ENCODE measurements at places on chromosomes 5 and 9.

DNA sequence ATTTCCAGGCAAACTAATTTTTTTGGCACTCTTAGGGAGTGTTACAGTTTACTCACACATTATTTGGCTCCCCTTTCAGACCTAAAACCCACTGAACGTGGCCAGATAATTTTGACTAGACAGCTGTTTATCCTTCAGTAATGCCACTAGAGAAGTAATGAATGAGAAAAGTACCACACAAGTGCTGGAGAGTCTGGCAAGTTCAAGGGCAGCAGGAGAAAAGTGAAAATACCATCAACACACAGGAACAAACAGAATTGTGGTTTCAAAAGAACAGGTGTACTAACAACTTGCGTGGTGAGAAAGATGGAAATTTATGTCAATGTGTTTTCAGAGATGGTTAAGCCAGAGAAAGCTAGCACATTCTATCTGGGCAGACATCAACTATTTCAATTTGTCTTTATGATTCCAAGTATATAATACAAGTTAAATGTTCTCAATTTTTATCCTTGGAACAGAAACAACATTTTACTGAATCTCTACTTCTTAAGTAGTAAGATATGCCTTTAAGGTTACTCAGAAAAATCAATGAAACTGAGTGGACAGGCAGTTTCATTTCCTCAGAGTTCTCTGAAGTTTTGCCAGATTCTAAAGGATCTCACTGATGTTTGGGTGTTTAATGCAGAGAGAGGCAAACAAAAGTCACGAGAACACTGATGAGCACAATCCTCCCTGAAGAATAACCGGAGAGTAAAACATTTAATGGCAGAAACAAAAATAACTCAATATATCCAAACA is 91.0 kb downstream of the ARSB start:
- DNase-seq, result no peak

DNA sequence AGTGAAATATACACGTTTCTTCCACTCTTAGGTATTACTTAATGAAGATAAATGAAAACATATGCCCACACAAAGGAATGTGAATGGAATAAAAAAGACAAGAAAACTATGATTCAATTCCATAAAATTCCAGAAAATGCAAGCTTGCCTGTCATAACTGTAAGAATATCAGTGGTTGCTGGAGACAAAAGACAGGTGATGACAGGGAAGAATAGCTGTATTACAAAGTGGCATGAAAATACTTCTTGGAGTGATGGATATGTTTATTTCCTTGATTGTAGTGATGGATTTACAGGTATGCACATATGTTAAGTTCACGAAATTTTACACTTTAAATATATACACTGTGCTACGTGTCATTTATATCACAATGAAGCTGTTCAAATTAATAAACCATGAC is 553.3 kb downstream of the HTR1A start:
- no peak for DNase-seq

- DNase-seq, result no peak
Measured at GRCh38 chr5:162323466-162323865, 255.9 kb downstream of the GABRG2 start.

GRCh38 chr5:169083394-169084018 is 217.4 kb downstream of the SLIT3 start:
- no peak for DNase-seq

DNA sequence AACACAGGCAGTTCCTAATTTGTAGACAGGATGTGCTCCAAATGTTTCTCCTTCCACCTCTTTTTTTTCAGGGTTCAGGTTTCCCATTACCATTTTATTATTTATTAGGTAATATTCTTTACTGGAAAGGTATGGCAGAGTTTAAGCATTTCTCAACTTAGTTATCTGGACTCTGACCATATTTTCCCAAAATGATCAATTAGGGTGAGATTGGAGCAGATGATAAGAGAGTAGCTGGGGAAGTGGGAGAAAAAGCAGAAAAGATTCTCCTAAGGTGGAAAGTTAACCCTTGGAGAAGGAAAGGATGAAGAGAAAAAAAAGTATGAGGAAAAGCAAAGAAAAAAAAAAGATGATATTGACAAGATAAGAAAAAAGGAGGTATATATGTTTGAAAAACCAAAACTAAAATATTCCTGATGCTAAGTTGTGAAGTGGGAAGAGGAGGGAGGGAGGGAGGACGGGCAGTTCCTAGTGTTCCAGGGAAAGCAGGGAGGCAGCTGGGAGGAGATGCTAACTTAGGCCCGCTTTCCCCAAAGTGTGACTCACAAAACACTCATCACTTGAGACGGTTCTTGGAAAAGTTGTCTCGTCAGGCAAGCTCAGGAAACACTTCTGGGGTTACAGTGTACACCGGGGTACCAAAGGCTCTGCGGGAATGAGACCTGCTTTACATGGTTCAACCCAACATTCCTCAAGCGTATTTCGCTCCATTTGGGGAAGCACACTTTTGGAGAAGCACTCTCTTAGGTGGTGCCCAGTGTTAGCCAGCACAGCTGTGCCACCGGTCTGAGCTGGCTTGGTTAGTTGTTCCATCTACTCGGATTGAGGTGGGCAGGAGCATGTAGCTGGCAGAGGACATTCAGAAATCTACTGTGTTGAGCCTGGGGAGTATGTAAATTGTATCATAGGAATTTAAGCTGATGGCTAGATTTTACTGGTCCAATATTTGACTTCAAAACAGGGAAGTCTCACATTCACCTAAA is 35.1 kb downstream of the B4GALT1 start:
- no peak for DNase-seq

DNA sequence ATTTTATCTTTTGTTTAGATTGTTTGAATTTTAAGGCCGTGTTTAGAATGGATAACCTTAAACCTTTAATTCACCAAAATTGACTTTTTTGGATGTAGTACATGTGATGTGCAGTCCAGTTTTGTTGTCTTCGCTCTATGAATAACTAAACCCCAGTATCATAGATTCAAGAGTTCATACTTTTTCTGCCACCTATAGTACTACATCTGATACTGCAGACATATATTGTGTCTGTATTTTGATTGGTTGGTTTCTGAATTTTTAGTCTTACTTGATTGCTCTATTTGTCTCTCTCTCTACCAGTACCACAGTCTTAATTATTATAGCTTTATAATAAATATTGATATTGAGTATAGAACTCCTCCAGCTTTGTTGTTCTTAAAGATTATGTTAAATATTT is 58.1 kb downstream of the PPIP5K2 start:
- DNase-seq, result no peak

DNA sequence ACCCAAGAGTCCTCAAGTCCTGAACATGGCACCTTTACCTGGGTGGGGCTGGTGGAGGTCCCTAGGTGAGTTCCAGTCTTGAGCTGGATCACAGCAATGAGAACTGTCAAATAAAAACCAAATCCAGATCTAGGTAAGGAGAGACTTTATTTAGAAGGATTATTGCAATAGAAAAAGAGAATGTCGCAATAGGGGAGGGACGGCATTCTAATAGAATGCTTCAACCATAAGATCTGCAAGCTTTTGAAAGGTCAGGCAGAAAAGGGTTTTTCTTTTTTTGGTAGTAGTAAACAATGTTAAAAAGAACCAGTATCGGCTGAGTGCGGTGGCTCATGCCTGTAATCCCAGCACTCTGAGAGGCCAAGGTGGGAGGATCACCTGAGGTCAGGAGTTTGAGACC is 5.2 kb upstream of the GCNT1 start:
- DNase-seq, result no peak

- no peak for DNase-seq
Measured at GRCh38 chr5:165616490-165617405, 2111.3 kb downstream of the MAT2B start.

GRCh38 chr9:33044677-33045282 is 19.7 kb downstream of the DNAJA1 start:
- DNase-seq, result no peak

DNA sequence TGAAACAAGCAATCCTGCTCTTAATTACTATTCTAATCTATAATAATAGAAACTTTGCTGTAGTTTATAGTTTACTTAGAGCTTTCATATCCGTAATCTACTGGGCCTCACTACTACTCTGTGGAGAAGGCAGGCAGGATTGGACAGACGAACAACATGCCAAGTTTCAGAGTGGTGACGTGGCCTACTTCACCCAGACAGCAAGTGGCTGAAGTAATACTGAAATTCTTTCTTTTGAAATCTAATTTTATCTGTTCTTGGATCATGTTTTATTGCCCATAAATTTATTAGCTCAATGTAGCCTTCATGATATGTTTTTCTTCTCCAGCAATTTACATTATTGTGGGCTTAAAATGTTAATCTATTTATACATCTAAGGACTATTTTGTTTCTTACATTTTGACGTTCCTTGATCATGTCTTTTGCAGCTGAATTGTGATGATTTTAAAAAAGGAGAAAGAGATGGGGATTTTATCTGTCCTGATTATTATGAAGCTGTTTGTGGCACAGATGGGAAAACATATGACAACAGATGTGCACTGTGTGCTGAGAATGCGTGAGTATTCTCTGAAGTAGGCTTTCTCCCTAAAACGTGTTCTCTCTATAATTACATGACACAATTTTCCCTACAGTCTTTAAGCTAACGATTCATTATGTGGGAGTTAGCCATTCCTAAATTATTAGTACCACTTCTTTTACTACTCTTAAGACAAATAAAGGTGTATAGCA is 22.4 kb downstream of the SPINK5 start:
- no peak for DNase-seq

DNA sequence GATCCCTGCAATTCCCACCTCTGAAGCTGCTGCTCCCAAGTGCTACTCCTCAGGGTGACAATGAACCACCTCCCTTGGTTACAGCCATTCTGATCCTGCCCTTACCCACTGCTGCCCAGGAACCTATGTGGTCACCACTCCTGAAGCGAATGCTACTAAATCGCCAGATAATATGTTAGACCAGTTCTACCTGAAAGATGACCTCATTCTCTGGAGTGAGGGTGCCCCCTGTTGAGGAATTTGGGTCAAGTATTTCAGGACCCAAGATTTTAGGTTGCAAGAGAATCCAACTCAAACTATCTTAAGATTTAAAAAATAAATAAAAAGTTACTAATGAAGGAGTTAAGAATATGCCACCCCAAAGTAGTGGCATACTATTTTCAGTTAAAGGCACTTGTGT is 5.8 kb upstream of the SNAPC3 start:
- DNase-seq, result peak; percentile 34

DNA sequence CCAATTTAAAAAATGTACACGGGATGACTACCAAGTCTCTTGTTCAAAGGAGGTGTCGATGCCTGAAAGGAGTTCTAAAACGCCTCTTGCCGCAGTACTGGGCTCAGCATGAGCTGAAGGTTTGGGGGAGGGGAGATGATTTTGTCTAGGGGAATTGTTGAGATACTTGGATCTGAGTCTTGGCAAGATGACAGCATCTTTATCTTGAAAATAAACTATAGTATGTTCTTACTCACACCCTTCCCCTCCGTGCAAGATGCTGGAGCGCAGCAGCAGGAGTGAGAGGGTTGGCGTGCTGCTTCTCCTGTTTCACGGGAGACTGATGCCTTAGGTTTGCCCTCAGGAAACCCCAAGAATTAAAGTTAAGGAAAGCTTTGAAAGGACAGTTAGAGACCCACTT is 47.3 kb downstream of the FAM78A start:
- no peak for DNase-seq

DNA sequence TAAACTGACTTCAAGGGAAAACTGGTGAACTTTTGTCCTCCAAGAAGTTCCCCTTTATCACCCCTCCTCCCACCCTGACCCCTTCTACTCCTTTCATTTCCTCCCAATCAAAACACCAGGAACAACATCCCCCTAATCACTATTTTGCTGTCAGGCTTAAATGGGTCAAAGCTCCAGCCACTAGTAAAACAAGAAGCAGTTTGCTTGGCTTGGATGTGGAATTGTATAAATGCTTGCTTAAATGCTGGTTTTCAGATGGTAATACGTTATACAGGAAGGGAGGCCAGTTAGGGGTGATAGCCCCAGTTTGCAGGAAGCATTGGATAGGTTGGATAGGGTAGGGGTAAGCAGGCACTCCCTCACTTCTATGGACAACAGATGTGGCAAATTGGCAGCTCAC is 473.6 kb downstream of the AGTPBP1 start:
- DNase-seq, result no peak

- DNase-seq, result no peak
Measured at GRCh38 chr9:101514071-101514470, 19.6 kb upstream of the RNF20 start.

GRCh38 chr9:8579661-8580060 is 780.1 kb upstream of the DMAC1 start:
- DNase-seq, result no peak

GRCh38 chr9:83034587-83034986 is 28.4 kb downstream of the RASEF start:
- DNase-seq, result no peak

DNA sequence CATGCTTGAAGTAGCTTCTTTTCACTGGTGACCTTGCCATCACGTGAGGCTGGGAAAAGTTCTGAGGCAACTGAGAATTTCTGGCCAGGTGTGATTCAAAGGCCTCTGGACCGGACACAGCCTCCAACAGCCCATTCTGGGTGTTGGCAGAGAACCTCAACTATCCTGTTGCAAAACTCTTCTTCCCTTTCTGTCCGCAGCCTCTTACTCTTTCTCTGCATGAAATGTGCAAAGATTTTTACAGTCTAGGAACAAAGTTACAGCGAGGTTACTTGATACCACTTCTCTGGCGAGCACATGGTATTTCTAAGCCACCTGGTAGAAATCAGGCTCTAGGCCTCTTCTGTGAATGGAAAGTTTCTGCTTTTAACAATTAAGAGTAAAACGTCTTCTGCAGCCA is 79.2 kb downstream of the FREM1 start:
- no peak for DNase-seq

DNA sequence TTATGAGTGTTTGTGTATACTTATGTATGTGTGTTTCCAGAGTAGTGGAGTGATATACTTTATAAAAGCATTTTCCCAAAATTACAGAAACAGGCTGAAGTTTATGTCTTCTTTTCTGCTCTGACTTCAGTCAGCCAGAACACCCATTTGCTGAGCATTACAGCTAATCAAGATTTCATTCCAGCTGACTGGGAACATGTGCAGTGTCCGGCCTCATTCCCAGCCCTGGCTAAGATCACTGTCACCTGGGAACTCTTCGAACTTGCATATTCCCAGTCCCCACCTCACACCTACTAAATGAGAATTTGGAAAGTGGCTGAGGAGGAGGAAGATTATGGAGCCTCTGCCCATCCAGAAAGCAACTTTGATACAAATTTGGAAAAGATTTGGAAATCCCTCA is 90.8 kb upstream of the PRRC1 start:
- DNase-seq, result no peak

DNA sequence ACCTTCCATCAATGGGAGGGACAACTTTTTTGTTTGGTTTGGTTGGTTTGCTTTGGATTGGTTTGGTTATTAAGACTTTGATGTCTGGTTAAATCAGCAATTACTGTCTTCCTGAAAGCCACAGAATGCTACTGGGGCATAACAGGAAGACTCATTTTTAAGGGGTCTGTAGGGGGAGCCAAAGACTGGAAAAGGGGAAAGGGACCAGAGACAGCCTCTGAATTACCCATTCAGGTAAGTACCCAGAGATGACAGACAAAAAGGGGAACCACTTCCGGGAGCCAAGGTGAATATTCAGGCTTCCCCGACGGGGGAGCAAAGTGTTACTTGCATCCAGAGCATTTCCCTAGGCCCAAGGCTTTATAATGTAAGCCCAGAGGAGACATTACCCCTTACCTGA is 4.6 kb upstream of the FEM1C start:
- DNase-seq, result peak; percentile 26

GRCh38 chr9:69535911-69536310 is 136.3 kb downstream of the APBA1 start:
- no peak for DNase-seq

Data from activated naive CD8-positive, alpha-beta T cell treated with anti-CD3 and anti-CD28 coated beads, Interleukin-2, amount 50 U/mL, for 24 hours (primary cell).